ENCODE measurements at places on chromosomes 5 and 9.

DNA sequence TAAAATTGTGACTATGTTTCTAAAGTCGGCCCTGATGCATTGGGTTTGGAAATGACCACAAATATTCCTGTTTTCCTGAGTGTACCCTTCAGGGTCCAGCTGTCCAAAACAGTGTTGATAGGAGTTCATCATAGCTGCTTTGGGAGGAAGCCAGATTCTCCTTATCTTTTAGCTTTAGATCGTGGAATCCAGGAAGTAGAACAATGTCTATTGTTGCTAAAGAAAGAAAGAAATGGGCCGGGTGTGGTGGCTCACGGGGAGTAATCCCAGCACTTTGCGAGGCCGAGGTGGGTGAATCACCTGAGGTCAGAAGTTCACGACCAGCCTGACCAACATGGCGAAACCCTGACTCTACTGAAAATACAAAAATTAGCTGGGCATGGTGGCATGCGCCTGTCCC, 9.5 kb downstream of the CAVIN4 start:
- DNase-seq = no peak

- no peak for DNase-seq
Measured at GRCh38 chr9:20040991-20041696, 252.3 kb upstream of the SLC24A2 start.

DNA sequence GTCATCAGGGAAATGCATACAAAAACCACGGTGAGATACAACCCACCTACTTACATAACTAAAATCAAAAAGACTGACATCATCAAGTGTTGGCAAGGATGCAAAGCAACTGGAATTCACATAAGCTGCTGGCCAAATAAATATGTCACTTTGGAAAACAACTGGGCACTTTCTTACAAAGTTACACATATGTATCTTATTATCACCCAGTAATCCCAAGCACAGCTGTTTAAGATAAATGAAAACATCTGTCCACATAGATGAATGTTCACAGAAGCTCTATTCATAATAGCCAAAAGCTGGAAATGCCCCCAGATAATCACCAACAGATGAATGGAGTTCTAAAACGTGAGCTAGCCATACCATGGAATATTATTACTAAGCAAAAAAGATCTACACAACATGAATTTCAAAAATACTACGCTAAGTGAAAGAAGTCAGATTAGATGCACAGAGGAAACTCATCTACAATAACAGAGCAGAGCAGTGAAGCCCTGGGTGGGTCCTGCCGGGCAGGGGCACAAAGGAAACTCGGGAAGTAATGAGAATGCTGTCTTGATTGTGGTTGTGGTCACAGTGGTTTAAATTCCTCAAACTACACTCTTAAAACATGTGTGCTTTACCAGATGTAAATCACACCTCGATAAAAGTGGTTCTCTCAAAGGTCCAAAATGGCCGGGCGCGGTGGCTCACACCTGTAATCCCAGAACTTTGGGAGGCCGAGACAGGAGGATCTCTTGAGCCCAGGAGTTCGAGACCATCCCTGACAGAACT, 8.5 kb downstream of the CAMSAP1 start:
- no peak for DNase-seq

DNA sequence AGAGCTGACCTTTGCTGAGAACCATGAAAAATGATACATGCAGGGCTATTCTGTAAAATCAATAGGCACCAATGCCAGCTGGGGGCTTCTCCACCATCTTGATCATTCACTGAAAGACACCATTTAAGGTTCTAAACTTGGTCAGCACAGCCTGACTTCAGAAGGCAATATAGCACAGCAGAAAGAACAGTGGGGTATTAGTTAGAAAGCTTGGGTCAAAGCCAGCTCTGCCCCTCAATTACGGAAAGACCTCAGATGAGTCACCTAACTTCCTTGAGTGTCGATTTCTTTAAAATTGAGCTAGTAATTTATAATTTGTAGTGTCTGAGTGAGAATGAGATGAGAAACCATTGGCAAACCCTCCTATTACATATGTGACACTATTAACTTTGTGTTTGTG, 3.4 kb downstream of the TNC start:
- no peak for DNase-seq

GRCh38 chr5:30392897-30393296, 800.6 kb upstream of the CDH6 start:
- DNase-seq = no peak

- DNase-seq = no peak
Measured at GRCh38 chr9:88829276-88829675, 162.0 kb upstream of the S1PR3 start.

GRCh38 chr5:61995486-61995885, 310.5 kb upstream of the KIF2A start:
- no peak for DNase-seq

GRCh38 chr9:20092561-20092960, 303.7 kb upstream of the SLC24A2 start:
- no peak for DNase-seq

DNA sequence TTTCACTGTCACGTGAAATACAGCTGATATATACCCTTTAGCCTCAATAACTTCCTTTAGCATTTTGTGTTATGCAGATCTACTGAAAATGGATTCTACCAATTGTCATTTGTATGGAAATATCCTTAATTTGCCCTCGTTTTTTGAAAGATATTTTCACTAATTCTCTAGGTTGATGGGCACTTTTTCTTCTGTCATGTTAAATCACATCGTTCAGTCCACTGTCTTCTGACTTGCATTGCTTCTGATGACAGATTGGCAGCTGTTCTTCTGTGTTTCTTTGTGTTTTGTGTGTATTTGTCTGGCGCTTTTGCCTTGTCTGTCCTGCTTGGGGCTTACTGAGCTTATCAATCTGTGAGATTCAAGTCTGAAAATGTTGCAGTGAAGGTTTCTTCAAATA, 9.7 kb upstream of the CLPTM1L start:
- no peak for DNase-seq

DNA sequence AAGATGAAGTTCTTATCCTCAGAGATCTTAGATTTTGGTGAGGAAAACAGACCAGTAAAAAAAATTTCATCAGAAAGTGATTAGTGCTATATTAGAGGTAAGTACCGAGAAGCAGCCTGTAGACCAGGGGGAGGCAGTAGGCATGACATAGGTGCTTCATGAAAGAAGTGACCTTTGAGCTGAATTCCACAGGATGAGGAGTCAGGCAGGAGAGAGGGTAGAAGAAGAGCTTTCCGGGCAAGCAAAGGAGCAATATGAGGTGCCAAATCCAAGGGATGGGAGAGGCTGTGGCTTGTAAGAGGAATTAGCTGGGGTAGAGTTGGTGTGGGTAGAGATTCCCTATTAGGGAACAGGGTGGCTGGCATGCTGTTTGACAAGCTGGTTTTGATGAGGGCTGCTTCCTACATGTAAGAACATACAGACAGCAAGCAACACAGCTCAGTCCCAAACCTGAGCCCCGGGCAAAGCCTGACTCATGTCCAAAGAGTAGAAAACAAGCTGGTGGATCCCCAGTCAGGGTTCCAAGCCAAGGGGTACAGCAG, 48.4 kb upstream of the PWWP2A start:
- DNase-seq = no peak

DNA sequence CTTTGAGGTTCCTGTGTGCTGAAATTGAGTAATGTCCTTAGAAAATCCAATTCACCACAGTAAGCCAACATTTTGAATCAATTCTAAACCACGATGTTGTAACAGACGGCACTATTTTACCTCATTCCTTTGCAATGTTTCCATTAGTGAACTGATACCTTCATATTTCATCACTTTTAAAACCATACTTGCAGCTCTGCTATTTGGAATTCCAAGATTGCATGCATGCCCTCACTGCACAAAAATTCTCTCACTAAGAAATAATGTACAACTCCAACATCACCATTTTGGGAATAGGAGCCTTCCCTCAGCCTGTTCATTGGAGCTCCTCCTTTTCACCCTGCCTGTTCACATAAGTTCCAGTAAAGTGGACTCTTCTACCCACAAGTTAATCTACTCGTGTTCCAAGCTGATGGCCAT, 74.8 kb upstream of the TGFBR1 start:
- no peak for DNase-seq

DNA sequence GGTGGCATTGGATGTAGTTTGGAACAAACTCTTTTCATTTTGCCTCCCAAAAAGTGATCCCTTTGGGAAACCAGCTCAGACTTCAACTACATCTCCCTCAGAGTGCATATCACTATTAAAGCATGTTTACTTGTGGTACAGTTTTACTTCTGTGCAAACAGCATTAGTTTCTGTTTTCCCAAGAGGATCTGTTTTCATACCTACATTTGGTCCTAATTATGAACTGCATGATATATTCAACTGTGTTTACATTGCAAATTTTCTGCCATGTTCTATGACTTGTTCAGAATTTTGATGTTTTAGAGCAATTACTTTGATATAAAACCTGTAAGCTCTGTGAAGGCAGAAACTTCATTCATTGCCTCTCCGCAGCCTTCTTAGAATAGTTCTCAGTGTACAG, 681.5 kb upstream of the ACO1 start:
- DNase-seq = no peak

GRCh38 chr5:112109331-112110007, 309.6 kb downstream of the EPB41L4A start:
- DNase-seq = no peak

- no peak for DNase-seq
Measured at GRCh38 chr5:80198399-80198798, 57.4 kb downstream of the SERINC5 start.

DNA sequence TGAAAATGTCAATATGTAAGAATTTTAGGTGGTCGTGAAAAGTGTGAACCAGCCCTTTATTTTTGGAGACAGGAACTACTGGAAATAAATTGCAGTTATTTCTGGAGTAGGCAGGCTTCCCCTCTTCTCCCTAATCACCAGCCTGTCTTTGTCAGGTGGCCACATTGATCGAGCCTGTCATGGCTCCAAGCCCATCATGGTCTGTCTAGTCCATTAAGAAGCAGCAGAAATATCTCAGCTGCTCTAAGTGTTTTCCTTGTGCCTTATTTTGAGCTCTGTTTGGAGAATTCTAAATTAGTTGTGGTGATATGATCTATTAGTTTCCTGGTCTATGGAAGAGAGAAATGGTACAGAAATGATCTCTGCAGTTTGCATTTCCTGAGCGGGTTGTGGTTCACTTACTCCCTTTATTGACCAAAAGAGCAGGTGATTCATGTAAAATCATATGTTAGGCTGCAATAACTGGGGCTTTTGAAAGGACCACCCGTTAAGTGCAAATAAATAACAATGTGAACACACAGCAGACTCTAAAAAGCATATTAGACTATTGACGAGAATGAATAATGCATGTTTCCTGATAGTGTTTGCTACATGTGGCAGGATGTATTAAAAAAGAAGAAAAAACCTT, 42.3 kb downstream of the BASP1 start:
- DNase-seq = no peak

DNA sequence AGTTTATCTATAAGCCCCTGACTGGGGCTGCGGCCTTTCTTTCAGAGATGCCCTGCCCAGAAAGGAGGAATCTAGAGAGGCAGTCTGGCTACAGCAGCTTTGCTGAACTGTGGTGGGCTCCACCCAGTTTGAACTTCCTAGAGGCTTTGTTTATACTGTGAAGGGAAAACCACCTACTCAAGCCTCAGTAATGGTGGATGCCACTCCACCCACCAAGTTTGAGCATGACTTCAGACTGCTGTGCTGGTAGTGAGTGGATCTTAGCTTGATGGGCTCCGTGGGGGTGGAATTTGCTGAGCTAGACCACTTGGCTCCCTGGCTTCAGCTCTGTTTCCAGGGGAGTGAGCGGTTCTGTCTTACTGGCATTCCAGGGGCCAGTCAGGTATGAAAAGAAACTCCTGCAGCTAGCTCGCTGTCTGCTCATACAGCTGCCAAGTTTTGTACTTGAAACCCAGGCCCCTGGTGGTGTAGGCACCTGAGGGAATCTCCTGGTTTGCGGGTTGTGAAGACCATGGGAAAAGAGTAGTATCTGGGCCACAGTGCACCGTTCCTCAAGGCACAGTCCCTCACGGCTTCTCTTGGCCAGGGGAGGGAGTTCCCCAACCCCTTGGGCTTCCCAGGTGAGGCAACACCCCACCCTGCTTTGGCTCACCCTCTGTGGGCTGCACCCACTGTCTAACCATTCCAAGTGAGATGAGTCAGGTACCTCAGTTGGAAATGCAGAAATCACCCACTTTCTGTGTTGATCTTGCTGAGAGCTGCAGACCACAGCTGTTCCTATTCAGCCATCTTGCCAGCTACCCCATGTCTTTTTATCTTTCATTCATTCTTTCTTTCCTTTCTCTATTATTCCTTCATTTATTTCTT, 211.8 kb upstream of the C9orf72 start:
- no peak for DNase-seq

DNA sequence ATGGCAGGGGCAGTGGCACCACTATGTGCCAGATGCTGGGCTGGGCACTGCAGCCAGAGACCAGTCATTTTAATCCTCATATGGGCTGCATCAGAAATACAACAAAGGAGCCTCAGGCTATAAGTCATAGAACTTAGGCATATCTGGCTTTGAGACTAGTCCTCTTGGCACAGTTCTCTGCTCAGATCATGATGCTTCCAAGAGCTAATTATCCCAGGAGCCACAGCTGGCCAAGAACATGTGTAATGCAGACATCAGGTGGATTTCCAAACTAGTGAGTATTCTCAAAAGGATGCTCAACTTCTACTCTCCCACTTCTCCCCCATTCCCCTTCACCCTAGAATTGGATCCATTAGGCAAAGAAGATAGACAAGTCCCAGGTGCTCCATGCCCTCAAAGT, 562.2 kb upstream of the TRPC7 start:
- DNase-seq = no peak

- no peak for DNase-seq
Measured at GRCh38 chr9:107554636-107555035, 65.1 kb upstream of the KLF4 start.

DNA sequence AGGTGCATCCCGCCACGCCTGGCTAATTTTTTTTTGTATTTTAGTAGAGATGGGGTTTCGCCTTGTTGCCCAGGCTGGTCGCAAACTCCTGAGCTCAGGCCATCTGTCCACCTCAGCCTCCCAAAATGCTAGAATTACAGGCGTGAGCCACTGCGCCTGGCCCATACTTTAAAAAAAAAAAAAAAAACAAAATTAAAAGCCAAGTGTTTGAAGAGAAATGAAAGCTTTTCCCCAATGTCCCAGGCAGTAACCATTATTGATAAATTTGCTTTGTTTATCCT, 9.5 kb downstream of the PRRC2B start:
- DNase-seq = no peak

All from stimulated activated CD8-positive, alpha-beta memory T cell treated with anti-CD3 and anti-CD28 coated beads, Interleukin-4, amount 100 ng/mL, for 1 hour (primary cell).